Stimulated activated CD8-positive, alpha-beta memory T cell treated with anti-CD3 and anti-CD28 coated beads, Interleukin-2, amount 100 ng/mL, for 1 hour (primary cell): ENCODE measurements at places on chromosomes 5 and 9.

- no peak for DNase-seq
Measured at GRCh38 chr5:13606051-13606450, 338.4 kb downstream of the DNAH5 start.

DNA sequence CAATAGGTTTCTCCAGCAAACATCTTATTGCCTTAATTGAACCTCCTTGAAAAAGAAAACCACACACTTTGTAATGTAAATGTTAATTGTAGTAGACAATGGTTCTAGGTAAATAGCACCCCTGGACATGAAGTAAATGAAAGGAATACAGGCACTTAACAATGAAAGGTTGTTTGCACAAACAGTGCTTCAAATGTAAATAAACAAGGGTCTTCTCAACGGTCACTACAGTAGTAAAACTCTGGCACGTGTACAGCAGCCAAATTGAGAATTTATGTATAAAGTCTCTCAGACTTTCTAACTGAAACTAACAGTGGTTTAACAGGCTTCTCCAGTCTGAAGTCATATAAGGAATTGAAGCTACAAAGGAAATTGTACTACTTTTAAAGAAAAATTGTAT, 218.3 kb downstream of the MEF2C start:
- DNase-seq: no peak

DNA sequence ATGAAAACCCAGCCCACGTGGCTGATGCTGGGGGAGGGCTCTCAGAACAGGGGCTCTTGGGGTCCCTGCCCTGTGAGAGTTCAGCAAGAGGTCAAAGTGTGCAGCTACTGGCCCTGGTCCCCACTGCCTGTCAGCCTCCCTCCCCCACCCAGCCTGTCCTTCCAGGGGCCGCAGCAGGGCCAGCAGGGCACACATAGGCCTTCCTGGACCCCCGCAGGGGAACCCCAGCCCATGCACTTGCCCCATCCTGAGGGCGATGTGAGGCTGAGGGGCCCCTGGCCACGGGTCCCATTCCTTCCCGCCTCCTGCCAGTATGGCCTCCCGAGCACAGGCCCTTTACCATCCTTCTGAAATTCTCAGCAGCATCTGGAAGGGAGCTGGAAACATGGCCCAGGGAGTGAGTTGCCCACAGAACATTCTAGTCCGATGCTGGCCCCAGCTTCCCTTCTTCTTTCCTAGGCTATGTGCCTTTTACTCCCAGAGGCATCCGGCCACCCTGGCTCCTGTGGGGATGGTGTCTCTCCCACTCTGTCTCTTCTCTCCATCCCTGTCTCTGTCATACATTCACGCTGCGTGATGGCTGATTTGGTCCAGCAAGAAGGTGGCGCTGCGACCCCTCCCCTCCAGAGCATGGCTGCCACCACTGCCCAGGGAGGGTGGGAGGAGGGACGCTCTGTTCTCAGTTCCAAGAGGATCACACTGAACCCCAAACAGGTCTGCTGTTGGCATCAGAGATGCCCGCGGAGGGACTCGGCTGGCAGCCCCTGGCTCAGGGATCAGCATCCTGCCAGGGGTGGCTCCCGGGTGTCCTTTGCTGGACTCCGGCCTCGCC, 19.6 kb downstream of the MRPL36 start:
- DNase-seq: no peak

- DNase-seq: no peak
Measured at GRCh38 chr9:117787746-117788145, 83.5 kb downstream of the TLR4 start.

DNA sequence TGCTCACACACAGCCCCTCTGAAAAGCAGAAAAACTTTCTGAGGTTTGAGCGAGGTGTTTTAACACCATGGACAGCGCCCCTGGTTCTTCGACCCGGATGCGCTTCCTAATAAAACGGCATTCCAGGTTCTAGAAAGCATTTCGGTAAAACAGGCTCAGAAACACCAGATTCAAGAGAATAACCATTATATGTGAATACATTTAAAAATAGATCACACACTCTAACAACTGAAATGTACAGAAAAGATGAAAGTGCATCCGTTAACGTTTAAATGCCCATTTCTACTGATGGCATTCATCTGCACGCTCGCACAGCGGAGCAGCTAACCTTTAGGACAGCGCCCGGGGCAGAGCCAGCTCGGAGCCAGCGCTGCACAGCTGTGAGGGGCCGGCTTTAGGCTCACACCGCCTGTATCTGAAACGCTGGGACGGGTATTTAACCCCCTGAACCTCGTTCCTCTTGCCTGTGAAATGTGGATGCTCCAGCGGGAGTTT, 26.3 kb upstream of the TENT4A start:
- DNase-seq: no peak

- no peak for DNase-seq
Measured at GRCh38 chr5:137392261-137392660, 106.9 kb downstream of the SPOCK1 start.

DNA sequence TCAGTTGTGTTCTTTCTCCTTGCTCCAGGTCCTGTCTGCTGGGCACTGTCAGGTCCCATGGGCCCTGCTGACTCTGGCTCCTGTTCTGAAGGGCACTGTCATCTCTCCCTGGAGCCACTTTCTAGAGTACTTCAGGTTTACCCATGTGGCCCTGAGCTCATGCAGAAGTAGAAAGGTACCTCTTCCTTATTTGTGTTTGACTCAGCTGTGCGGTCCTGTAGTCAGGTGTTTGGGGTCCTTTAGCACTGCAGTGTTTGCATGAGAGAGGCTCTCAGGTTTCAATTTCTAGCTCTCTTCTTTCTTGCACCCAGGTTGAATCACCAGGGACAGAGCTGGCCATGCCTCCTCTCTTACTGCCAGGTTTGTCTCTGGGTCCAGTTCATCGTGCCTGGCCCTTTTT, 71.5 kb downstream of the HSPA4 start:
- no peak for DNase-seq

DNA sequence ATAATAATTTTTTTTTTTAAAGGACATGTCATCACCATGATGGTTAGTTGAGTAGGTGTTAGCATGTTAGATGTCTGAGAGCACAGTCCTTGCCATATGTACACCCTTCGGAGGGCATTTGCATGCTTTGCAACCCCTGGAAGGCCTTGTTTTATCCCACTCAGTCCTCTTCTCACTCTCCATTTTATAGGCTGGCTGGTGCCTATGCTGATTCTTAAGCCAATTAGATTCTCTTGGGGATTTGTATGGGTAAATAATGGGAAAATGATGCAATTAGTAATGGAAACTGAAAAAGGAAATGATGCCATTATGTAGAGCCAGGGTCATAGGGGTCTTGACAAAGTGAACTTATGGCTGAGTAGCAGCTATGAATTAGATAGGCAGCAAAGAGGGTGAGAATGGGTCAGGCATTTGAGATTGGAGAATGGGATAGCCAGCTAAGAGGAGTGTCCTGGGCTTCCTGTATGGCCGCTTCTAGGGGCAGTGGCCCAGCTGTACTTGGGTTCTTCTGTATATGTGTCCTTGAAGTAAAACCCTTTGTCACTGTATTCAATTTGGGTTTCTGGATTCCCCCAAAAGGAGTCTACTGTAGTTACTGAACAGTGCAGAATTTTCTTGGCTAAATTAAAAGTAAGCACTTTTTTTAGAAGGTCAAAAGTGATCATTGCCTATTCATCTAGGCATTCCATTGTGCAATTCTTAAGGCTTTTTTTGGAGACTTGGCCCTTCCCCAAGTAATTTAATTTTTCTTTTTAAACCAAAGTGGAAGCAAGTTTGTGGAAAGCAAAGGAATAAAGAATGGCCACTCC, 31.6 kb downstream of the LRRTM2 start:
- DNase-seq: no peak
